ENCODE measurements at places on chromosomes 13 and 19.

DNA sequence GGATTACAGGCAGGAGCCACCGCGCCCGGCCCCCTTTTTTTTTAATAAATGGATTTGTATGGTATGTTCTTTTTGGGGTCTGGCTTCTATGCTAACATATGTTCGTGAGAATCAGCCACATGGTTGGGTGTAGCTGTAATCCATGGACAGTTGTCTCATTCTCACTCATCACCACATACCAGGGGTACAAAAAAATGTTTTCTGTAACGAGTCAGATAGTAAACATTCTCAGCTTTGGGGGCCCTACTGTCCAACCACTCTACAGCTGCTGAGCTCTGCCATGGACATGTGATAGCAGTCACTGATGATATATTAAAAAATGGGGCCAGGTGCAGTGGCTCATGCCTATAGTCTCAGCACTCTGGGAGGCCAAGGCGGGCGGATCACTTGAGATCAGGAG lies 5.1 kb upstream of the RETN start:
- no peak for DNase-seq

DNA sequence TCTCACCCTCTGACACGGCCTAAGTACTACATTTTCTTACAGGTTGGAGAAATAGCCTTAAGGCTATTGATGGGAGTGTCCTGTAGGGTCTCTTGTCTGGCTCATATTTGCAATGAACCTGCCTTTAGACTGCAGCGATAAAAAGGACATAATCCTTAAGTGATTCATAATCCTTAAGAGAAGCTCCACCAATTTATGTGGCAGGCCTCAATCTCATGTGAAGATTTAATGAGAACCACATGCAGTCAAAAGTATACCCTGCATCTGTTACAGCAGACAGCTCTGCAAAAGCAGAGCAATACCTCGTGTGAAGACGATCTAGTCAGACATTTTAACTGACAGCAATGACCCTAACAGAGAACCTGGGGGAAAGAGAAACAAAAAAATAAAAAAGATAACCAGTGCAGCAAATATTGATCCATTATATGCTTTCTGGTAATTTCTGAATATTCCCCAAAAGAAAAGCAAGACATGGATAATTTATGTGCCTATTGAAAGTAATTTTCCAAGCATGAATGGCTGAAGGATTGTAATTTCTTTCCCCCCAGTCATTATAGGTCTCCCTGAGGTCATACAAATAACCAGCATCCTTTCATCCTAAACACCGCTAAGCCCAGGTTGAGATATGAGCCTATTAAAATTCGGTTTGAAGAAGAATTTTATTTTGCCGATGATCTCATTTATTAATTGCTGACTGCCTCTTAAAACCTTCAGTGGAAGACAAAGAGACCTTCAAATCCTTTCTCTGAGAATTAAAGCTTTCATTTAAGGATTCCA lies 321.8 kb upstream of the NBEA start:
- DNase-seq, result no peak

DNA sequence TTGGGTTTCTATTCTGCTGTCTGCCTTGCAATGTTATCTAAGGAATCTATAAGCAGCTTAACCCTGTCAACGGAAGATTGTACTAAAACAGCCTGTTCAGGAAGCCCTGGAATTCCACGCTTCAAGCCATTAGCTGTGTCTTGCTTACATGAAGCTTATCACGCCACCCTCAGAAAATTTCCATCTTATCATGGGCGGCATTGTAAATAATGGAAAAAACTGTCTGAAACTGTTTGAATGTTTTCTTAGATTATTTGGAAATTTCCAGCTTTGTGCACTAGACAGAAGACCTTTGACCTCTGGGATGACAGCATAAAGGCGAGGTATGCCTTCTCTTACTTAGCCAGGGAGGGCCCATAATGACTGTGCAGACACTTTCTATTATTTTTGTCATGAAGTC lies 319.7 kb downstream of the KCNRG start:
- no peak for DNase-seq

DNA sequence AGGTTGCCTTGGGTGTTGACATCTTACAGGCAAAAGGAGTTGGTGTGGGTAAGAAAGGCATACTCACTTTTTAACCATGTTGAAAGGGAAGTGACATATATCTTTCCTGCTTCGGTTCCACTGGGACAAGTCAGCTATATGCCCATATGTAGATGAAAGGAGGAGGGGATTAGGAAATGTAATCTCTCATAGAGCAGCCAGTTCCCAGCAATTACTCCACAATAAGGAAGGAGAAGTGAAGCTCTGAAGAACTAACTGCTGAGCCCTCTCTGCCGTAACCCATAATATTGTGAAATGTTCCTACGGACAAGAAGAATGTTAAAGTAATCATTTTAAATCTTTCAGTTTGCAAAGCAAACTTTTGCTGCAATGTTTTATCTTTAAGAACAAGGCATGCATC lies 82.2 kb downstream of the EDNRB start:
- DNase-seq, result no peak

DNA sequence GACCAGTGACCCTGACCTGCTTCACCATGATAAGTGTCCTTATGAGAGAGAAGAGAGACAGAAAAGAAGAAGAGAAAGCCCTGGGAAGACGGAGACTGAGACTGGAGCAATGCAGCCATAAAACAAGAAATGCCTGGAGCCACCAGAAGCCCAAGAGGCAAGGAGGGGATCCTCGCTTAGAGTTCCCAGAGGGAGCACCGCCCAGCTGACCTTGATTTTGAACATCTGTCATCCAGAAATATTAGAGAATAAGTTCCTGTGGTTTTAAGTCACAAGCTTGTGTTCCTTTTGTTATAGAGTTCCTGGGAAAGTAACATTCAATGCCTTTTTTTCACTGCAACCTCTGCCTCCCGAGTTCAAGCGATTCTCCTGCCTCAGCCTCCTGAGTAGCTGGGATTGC lies 20.2 kb downstream of the CERS1 start:
- DNase-seq, result no peak

DNA sequence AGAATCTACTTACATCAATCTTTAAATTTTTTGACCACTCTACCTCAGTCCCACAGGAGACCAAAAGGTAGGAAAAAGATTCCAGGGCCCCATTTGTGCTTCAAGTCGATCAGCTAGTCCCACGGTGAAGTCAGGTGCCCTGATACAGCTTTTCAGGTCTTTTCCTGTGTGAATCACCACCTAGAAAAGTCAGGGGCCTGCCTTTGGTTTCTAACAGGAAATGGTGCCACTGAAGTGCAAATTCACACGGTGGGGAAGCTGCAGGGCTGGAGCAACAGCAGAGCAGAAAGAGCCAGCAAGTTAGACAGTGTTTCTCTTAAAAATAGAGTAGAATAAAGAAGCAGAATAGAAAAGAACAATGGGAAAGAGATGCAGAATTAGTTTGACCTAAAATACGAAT lies 107.5 kb downstream of the KLF12 start:
- DNase-seq, result peak; percentile 58

DNA sequence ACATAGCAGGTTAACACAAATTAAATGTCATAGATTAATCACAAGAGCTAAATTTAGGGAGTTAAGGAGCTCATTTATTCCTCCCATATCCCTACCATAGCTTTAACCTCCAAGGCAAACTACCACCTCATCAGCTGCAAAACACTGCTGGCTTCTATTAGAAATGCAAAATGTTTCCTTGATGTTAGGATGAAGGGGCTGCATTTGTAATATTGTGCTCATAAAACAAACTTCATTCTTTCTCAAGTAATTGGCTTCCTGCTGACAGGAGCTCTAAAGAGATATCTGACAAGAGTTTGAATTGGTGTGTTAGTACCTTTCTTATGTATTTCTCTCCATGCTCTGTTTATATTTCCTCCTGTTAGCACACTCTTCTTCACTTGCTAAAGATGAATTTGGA lies 152.1 kb downstream of the OLFM4 start:
- no peak for DNase-seq

DNA sequence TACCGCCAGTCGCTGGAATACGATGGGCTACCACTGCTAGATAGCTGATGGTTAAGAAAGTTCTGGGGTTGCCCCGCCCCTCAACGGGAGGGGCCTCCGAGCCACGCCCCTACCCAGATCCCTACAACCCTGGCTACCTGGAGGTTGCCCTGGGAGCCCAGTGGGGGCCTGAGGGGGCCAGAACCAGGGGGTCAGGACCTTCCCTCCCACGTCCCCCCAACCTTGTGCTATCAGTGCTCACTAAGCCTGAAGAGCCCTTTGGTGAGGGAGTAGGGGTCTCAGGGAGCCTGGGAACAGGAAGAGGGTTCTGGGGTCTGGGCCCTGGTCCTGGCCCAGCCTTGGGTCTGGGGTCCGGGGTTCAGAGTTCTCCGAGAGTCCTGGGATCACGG lies 8.9 kb downstream of the OCEL1 start:
- peak; percentile 35 for DNase-seq

DNA sequence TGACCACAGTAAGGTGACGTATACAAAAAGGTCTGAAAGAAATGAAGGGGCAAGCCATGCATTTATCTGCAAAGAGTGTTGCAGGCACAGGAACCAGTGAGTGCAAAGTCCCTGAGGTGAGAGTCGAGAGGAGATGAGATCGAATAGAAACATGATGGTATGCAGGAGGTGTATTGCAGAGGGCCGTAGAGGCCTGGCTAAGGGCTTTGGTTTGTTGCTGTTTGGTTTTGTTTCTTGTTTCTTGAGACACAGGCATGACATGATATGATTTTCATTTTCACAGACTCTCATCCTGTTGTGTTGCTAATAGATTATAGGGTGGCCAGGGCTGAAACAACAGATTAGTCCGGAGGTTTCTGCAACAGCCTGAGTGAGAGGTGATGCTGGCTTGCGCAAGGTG lies 80.4 kb downstream of the HSPH1 start:
- DNase-seq, result no peak

DNA sequence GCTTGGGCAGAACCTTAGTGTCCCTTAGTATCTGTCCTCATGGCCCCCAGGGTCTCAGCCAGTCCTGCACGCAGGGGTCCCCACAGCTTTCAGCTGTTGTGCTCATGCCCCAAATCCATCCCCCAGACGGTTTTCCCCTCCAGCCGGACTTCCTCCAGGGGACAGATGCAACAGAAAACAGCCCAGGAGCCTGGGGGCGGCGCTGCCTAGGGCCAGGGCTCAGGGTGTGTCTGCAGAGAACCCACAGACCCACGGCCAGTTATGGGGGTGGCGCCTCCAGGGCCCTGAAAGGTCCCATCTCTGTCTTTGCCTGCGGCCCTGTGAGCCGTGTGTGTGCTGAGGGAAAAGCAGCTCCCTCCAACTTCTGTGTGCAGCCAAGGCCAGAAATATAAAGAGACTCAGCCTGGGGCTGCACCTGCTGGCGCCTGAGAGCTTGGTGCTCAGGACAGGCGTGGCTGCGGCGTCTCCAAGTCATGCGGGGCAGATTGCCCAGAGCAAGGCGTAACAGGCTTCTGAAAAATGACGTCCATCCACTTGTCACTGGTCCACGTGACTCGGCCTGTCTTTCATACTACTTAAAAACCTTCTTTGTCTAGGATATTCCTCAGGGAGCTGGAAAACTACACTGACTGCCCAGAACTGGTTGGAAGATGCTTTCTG lies 22.1 kb upstream of the F7 start:
- DNase-seq, result no peak

DNA sequence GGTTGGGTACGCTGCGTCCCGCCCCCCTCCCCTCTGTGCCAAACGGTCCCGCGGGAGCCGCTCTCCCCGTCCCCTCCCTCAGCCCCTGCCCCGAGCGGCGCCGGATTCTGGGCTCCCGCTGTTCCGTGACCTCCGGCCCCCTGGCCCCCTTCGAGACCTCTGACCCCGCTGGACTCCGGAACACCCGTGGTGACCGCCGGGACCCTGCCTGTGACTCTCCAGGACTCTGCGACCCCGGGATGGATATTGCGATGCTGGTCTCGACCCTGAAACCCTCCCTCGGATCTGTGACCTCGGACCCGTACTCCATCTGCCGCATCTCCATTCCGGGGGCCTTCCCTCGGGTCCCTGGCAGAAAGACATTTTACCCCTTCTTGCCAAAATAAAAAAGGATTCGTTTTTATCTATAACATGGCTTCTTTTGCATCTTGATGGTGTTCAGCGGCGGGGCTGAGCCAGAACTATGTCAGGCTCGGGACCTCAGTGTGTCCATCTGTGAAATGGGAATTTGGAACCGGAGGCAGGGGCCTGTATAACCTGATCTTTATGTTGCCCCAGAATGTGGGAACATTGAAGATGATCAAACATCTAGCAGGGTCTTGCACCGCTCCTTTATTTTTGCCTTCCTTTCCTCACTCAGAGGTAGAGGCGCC lies 654 bp upstream of the MEGF8 start:
- DNase-seq, result no peak

GRCh38 chr19:55563261-55563690 lies 17.4 kb downstream of the ZNF579 start:
- DNase-seq, result no peak

GRCh38 chr13:99811067-99811700 lies 160.4 kb downstream of the ZIC5 start:
- DNase-seq, result no peak

DNA sequence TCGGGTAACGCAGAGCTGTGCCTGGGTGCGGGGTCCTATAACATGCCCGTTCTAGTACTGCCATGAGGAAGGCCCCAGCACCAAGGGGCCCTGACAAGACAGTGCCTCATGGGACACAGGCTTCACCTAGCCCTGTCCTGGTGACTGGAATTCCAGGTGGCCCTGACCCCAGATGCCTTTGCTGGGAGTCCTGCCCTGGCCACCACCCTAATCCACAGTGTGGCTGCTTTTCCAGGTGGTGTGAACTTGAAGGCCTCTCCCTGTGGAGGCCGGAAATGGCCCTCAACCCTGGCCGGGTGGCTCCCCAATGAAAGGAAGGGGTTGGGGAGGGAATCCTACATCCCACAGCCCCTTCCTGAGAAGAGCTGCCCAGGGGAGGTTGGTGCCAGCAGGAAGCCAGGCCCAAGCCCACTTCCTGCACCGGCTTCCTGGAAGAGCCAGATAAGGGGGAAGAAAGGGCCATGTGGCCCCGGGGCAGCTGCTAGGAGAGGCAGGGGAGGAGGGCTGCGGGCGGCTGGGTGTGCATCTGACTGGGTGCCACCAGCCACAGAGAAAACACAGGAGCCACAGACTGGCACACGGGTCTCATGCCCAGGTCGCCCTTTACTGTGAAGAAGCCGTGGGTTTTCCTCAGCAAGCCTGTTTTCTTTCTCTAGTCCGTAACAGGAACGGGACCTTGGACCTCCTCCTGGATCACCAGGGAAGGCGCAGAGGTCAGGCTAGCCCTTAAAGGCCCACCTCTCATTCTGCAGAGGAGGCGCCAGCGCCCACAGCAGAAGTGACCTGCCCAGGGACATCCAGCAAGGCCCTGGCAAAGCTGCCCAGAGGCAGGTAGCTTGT lies 4.7 kb downstream of the LSM4 start:
- DNase-seq, result peak; percentile 53

- no peak for DNase-seq
Measured at GRCh38 chr13:83508771-83509301, 373.4 kb downstream of the SLITRK1 start.

GRCh38 chr13:83221813-83222241 lies 660.4 kb downstream of the SLITRK1 start:
- no peak for DNase-seq

GRCh38 chr13:34156841-34157365 lies 339.0 kb downstream of the RFC3 start:
- no peak for DNase-seq

- no peak for DNase-seq
Measured at GRCh38 chr19:17951990-17952976, 14.6 kb upstream of the KCNN1 start.
